ENCODE measurements at places on chromosomes 3 and 15. TPM values are rescaled to one million over a fixed set of nuclear protein-coding genes. Genes with fewer than 3 reads are reported as not detected.

GRCh38 chr15:82540055-82540983, at the start of gene RPS17:
RPS17 (minus strand) TSS chr15:82540457; CDS start chr15:82540428, 29 bp downstream.
- DNase-seq, result peak; percentile 98

KNG1 gene
- total RNA-seq, result not detected

DNA sequence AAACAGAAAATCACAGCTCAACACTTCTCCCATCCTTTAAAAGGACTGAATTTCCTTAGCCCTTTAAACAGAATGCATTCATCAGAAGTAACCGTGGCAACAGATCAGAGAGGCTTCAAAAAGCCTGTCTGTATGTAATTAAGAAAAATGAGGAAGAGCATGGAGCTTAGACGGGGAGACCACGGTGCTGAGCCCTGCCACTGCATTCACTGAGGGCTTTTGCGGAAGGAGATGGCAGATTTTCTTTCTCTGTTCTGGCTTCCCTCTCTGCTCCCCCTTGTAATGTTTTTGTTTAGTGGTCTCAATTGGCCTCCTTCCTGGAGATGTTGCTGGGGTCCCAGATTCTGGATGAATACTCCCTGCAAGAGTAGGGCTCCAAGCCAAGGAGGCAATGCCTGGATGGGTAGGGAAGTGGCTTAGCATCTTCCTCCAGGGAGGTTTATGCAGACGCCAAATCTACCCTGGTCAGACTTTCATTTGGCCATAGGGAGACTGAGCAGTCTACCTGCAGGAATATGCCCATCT, 332.9 kb downstream of the EPHB1 start:
- DNase-seq, result no peak

CACNA2D3 gene
- total RNA-seq, result 6.9 TPM

All from sciatic nerve (tissue), 2 donors.